NCI-H2081 treated with DMSO at 0.1 percent for 48 hours (cell line): ENCODE measurements at places on chromosomes 16 and 17.

- no peak for DNase-seq
Measured at GRCh38 chr17:40622509-40622928, 25.1 kb downstream of the SMARCE1 start.

DNA sequence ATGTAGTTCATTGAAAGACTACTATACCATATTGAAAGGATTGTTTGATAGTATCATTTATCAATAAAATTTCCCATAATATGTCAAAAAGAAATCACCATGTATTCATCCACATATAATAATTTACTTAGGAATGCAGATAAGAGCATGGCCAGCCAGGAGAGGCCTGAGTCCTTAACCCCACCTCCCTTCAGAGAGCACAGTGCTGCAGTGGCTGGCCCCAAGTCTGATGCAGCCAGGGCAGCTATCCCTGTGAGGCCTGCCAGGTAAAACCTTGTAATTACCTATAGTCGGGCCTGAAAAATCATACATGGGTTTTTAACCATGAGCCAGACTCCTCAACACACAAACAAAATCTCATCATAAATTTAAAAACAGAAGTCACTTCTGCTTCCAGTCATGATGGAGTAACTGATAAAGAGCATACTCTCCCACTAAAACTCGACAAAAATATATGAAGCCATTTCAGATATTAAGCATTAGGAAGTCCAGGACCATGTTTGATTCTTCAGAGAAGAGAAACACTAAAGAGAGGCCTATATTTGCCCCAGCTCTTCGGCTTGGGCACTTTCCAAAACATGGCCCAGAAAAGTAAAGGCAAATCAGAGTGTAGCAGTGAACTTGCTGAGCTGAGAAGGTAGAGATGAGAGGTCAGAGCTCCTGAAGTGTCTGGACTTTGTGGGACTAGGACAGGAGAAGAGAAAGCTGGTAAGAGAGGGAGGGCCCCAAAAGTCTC is 40.9 kb upstream of the CCNF start:
- DNase-seq: no peak

DNA sequence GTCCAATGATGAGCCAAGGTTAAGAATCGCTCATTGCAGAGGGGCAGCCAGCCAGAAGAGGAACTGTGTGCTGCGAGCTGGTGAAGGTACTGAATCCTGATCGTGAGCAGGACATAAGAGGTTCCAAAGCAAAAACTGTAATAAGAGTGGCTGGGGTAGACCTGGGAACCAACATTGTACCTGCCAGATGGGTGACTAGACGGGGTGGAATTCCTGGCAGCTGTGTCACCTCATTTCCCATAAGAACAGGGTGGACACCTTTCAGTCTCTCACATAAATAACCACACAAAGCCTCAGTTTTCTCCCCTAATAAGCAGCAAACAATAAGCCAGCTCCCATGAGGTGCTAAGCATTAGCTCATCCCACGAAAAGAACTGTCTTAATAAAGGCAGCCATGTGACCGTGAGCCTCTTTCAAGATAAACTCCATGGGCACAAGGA is 290.3 kb downstream of the SOX9 start:
- DNase-seq: no peak

GRCh38 chr16:28609631-28610594 is at the start of gene SULT1A1:
TSS of gene SULT1A1 (minus strand) at chr16:28610044. CDS start at chr16:28608855, 1,189 bp downstream.
- DNase-seq: no peak

DNA sequence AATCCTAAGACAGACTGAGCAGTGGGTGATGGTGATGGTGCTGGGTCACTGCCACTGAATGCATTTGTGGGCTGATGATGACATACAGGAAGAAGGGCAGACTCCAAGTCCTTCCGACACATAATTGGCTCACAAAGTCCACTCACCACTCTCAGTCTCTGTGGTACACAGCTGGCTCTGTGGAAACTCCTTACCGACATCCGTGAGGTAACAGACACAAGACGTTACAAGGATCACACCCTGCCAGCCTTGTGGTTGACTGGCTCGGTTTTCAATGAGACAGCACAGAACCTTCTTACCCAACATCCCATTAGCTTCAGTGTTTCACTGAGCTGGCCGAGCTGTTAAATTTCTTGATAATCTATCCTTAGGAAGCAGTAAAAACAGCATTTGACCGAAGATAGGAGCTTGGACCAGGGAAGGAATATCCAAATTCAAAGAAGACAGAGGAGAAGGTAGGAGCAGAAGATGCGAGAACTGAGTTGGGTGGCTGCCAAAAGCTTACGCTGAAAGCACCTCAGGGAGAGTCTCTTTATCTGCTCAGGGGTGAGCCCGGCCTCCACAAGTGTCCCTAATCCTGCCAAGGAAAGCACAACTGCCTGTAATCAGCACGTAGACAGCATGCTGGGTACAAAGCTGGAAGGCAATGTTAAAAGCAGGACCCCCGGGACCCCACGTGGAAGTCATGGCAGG is 5.5 kb upstream of the MXRA7 start:
- no peak for DNase-seq

GRCh38 chr17:74417178-74418045 is 14.5 kb upstream of the GPRC5C start:
- DNase-seq: no peak

DNA sequence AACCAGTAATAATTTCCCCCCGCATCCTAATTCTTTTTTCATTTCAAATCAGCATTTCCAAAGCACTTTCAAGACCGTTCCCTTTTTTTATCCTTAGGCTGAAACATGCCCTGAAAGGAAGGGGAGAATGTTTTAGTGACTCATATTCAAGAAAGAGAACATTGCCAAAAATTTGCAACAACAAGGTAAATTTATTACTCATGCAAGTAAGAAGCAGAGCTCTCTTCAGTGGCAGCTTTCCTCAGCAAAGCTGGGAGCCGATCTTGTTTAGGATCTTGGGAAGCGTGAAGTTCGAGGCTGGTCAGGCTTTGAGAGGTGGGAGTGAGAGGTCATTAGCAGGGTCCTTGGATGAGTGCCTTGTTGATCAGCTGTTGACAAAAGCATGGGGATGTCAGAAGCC is 129.5 kb downstream of the PRKCA start:
- DNase-seq: no peak

DNA sequence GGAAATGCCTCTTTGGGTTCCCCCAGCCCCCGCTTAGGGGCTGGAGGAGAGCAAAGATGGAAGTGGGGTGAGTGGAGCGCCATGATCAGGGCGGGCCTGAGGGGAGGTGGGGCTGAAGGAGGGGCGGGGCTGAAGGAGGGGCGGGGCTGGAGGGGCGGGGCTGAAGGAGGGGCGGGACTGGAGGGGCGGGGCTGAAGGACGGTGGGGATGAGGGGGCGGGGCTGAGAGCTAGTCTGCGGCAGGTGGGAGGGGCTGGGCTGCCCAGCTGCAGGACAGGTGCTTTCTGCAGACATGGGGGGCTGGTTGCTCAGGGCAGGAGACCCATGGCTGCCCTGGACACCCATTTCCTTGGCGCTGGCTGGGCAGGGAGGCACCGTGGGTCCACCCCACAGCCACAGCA is 39.1 kb upstream of the PABPN1L start:
- DNase-seq: no peak

DNA sequence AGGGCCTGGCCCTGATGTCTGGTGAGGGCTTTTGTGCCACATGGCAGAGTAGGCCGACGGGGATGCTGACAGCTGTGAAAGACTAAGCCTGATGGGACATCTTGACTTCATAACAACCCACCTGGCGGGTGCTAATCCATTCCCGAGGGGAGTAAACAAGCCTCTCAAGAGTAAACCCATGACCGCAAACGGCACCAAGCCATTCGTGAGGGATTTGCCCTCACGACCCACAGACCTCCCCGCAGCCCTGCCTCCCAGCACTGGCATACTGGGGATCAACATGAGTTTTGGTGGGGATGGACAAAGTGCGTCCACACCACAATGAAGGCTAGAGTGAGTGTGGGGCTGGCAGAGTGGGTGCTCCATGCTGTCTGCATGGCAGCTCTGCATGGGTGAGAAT is 11.7 kb downstream of the RNF213 start:
- DNase-seq: no peak

DNA sequence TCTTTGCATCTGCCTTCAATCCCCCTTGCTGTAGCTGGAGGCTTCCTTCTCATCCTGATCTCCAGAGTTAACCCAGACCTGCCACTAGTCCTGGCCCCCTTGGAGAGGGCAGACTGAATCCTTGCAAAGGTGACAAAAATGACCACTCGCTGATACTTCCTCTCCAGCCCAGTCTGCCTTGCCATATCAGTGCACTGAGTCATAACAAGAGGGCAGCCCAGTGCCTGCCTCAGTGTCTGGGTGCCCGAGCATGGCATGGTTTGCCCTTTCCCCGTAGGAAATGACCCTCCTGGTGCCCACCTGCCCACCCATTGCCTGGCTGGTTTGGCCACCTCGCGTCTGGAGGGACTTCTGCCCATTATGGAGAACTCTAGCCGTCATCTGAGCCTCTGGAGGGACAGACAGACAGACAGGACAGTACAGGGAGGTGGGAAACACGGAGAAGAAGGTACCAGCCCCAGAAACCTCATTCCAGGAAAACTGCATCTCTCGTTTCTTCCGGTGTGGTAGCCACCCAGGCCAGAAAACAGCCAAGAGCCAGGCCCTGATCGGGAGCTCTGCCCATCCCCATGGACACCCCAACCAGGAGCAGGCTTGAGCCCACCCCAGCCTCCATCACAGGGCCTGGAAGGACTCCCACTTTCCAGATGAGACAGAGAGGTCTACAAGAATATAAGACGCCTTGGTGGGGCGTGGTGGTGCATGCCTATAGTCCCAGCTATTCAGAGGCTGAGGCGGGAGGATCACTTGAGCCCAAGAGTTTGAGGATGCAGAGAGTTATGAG is 71.5 kb downstream of the SCNN1B start:
- DNase-seq: no peak

GRCh38 chr16:10906914-10907756 is 30.1 kb downstream of the CIITA start:
- no peak for DNase-seq

- DNase-seq: no peak
Measured at GRCh38 chr16:16778332-16778731, 399.4 kb downstream of the NPIPA7 start.

- no peak for DNase-seq
Measured at GRCh38 chr17:27532269-27533263, 76.3 kb downstream of the KSR1 start.

- DNase-seq: no peak
Measured at GRCh38 chr17:82769041-82769440, 17.2 kb downstream of the TBCD start.

- no peak for DNase-seq
Measured at GRCh38 chr17:65953316-65954147, 238.4 kb downstream of the CEP112 start.

DNA sequence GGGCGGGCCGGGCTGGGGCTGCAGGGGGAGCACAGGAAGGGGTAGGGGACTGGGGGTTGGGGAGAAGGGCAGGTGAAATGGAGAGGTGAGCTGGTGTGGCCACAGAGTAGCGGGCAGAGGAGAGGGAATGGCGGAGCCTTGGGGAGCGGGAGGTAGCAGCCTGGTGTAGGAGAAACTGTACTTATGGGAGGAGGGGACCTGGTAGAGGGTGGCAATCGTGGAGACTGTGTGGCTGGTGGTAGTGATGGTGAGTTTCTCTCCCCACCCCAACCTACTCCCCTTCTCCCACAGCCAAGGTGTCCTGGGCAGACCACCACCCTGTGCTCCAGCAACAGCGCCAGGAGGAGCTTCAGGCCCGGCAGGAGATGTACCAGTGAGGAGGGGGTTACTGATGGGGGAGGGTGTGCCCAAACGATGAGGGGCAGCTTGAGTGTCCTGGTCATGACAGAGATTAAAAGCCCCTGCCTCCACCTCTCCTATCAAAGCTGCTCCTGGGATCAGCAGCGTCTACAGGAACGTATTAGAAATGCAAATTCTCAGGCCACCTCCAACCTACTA is 831 bp downstream of the ALOX15B start:
- DNase-seq: no peak

DNA sequence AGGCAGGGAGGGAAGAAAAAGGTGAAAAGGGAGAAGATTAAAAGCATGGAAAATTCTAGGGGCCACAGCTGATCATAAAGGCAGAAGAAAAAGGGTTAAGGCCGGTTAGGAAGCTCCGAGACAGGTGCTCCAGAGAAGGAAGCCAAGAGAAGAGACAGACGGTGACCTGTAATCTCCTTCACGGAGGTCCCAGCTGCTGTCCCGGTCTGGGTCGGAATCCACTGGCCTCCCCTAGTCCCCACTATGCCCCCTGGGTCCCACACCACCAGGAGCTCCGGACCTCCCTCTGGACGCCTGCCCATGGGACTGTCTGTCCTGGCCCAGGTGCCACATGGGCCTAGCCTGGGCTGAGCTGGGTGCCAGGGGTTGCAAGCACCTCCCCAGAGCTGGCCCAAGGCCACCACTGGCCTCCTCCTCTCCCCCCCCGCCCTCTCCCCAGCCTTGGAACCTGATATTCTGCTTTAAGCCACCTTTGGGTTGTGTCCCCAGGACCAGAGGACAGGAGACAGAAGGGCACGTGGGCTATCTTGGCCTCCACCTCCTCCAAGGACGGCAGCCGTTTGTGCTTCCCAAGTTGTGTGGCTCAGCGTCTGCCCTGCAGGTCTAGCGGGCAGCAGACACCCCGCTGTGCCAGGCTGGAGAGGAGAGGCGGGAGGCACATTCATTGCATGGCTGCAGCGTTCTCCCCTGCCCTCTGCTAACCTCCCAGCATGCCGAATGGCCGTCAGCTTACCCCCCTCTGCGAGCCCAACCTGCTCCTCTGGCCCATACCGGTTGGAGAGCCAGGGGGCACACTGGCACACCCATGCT is 102.4 kb downstream of the ENGASE start:
- no peak for DNase-seq

DNA sequence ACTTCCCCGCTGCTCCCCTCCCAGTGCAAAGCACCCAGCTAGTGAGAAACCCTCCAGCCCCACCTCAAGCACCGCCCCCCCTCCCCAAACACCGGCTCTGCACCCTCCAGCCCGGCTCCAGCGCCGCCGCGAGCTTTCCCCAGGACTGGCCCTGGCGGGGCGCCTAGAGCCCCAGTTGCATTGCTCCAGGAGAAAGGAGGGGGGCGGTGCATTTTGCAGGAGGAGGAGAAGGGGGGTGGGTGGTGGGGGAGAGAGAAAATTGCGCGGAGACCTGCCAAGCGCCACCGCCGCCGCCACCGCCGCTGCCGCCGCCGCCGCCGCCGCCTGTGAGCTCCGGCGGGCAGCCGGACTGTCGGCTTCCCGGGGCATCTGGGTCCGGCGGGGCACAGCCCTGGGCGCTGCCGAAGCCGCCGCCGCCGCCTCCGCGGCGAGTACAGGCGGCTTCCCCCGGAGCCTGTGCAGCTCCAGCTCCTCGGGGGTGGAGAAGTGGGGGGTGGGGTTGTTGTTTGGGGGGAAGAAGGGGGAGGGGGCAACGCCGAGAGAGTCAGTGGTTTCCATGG is 333 bp upstream of the NOG start:
- no peak for DNase-seq
